ENCODE measurements at places on chromosomes 13 and 19.

DNA sequence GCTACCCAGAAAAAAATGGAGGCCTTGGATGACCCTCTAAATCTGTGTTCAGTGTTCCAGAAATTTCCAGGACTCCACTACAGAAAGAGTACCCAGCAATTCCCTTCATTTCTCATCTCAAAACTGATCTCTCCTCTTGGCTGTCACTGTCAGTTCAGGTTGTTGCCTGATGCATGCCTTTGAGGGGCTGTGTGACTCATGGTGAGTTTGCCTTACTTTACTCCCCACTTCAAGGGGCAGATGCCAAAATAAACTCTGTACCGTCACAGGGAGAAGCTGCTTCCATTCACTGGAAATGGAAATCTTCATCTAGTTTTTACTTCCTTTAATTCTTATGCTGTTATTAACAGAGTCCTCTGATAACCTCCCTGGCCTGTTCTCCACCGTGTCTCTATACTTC is 1075.0 kb downstream of the DIAPH3 start:
- no peak for DNase-seq

GRCh38 chr13:70841240-70842061 is 733.2 kb upstream of the KLHL1 start:
- no peak for DNase-seq

DNA sequence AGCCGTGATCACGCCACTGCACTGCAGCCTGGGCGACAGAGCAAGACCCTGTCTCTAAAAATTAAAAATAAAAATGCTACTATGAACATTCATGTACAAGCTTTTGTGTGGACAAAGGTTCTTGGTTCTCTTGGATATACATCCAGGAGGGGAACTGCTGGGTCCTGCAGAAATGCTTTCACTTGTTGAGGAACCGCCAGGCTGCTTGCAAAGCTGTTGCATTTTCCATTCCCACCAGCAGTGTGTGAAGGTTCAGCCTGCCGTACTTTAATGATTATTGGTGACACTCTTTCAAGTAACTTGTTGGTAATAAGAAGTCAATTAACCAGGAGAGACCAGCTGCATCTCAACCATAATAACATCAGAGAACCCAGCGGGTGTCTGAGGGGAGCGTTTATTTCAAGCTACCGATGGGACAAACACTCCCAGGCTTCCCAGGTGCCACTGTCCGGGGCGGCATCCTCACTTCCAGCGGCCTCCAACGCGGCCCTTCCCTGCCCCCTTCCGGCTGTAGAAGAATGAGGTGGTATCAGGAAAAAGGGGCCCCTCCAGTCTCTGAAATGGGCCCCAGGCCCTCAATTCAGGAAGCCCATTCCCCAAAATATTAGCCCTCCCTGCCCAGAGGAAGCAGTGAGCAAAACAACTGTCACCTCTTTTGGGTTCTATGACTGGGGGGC is 15.2 kb upstream of the PPP1R12C start:
- DNase-seq, result no peak

- DNase-seq, result no peak
Observed at GRCh38 chr13:48281556-48281955, 22.0 kb upstream of the RB1 start.

- DNase-seq, result no peak
Observed at GRCh38 chr19:13120817-13121216, 2.8 kb downstream of the NACC1 start.

DNA sequence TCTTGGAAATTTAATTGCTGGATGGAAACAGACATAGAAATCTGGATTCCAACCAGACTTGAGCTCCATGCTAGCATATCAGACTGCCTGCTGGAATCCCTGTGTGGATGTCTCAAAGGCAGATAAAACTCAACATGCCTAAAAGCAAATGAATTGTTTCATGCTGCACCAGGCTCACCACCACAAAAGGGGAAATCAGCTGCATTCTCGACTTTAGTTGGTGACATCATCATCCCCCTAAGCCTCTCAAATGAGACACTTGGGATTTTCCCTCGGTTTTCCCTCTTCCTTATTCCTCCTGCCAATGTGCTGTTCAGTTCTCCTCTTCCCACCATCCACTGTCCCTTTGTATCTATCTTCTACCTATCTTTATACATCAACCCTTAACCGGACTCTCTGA is 134.3 kb downstream of the ZDHHC20 start:
- no peak for DNase-seq

DNA sequence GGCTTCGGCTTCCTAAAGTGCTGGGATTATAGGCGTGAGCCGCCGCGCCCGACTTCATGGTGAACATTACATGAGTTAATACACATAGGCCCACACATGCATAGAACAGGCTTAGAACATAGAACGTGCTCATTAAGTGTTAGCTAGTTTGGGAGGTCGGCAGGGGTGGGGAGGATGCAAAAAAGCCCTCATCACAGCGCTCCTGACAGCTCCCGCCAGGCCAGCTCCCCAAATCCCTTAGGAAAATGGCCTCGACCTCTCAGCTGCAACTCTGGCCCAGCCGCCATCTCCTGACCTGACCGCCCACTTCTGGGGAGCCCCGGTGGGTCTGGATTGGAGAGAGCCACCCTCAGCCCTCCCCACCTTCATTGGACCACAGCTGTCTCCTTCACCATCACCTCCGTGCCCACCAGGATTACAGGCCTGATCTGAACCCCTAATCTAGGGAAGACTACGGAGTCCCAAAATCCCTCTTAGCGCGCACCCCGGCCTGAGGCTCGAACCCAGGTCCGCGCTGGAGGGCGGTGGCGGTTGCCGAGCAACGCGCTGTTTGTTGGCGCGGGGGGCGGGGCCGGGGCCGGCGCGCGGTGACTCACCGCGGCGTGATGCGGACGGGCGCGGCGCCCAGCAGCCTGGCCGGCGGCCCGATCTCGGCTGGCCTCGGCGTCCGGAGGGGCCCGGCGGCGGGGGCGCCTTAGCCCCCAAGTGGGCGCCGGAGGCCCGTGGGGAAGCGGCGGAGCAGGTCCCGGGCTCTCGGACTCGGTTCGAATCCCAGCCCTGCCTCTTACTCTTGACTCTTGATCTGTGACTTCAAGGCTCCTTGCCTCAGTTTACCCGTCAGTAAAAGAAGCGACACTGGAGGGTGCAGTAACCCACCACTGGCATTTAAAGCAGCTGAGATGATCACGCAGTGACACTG is 26.7 kb upstream of the NANOS3 start:
- peak; percentile 81 for DNase-seq

GRCh38 chr13:100986571-100986970 is 312.0 kb upstream of the TMTC4 start:
- no peak for DNase-seq

GRCh38 chr13:112819111-112819510 is 129.3 kb downstream of the ATP11A start:
- no peak for DNase-seq
